Right forelimb (tissue), 1 donor: ENCODE measurements at places on chromosomes 1 and 21.

- DNase-seq, result no peak
These were observed 46.8 kb upstream of the PROX1 start for GRCh38 chr1:213940947-213941346.

- no peak for DNase-seq
These were observed 21.6 kb upstream of the TRIM45 start for GRCh38 chr1:117143172-117143571.

GRCh38 chr1:169364948-169365347 is 2.6 kb downstream of the NME7 start:
- DNase-seq, result no peak

DNA sequence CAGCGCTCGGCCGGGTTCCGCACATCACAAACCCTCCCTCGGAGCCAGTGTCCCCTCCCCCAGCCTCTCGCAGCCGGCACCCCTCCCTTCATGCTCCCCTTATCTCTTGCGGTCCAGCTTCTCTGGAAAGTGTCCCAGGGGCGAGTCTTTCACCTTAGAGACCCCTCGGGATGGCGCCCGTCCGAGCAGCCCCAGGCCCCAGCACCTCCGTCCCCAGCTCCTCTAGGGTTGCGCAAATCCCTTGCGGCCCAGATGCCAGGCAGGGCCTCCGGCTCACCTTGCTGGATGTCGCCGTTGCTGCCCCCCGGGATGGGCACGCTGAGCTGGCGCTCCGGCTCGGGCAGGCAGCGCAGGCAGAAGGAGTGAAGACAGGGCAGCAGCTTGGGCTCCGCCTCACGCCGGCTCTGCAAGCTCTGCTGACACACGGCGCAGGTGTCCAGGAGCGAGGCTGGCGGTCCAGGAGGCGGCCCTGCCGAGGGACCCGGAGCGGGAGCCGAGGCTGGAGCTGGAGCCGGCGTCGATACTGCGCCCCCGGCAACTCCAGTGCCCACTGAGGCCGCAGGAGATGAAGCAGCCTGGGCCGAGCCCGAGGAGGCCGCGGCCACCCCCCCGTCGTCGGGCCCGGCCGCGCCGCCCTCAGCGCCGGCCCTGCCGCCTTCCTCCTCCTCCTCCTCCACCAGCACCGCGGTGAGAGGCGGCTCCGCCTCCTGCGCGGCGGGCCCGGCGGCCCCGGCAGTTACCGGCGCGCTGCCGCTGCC is 550 bp downstream of the TRIM33 start:
- peak; percentile 51 for DNase-seq

GRCh38 chr1:7550981-7551380 is 220.1 kb upstream of the VAMP3 start:
- no peak for DNase-seq

DNA sequence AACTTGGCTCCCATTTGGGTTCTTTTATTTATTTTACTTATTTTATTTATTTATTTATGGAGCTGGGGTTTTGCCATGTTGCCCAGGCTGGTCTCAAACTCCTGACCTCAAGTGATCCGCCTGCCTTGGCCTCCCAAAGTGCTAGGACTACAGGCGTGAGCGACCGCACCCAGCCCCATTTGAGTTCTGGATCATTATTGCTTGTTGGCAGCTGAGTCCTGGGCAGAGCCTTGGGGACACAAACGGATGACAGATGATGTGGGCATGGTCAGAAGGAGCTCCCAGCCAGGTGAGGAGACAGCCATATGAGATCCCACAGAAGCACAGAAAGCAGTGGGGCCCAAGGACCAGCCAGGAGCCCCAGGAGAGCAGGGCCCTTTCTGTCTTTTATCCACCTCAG is 254.0 kb downstream of the MATN1 start:
- no peak for DNase-seq

GRCh38 chr1:179867493-179868330 is 9.9 kb downstream of the TOR1AIP2 start:
- DNase-seq, result peak; percentile 60

GRCh38 chr21:45836694-45837670 is 144.6 kb upstream of the COL6A1 start:
- no peak for DNase-seq

GRCh38 chr1:21539933-21540332 is 30.7 kb downstream of the ALPL start:
- no peak for DNase-seq

- DNase-seq, result no peak
These were observed 53.2 kb downstream of the SAMSN1 start for GRCh38 chr21:14492931-14493330.

GRCh38 chr1:84839544-84839943 is 53.5 kb downstream of the LPAR3 start:
- DNase-seq, result no peak

GRCh38 chr1:218665221-218665620 is 320.1 kb downstream of the TGFB2 start:
- peak; percentile 59 for DNase-seq

- no peak for DNase-seq
These were observed 137.7 kb upstream of the PTBP2 start for GRCh38 chr1:96583903-96584302.

GRCh38 chr1:229596925-229597699 is 28.8 kb downstream of the TAF5L start:
- no peak for DNase-seq

DNA sequence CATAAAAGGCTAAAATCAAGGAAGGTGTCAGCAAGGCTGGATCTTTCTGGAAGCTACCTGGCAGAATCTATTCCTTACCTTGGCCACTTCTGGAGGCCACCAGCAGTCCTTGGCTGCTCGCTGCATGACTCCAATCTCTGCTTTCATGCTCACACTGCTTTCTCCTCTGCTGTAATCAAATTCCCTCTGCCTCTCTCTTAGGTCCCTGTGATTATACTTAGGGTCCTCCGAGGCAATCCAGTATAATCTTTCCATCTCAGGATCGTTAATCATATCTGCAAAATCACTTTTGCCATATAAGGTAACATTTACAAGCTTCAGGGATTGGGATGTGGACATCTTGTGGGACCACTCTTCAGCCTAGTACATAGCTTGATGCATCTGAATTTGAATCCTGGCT is 110.7 kb upstream of the IVNS1ABP start:
- DNase-seq, result no peak

DNA sequence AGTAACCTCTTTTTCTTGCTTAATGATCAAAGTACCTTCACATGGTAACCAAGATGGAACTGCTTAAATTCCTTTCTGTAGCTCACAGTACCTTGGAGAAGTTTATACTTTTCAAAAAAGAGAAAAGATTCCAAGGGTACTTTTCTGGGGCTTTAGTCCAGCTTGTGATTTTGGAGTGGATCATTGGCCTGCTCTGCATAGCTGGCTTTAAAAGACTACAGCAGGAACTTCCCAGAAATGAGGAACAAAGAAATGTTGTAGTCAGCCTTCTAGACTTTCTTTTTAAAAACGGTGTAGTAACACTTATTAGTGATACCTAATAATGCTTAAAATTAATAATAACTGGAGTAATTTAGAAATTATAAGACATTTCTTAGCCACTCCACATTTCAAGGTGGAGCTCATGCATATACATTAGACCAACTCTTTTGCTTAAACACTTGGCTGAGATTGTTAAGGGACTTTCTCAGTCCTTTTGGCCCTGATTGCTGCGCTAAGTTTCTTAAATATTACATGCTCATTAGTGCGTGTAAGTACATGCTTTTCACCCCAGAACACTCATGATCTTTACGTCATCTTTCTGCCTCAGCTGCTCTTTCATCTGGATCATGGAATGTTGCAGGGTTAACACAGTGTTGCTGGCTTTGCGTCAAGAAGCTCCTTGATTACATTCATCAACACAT is 57.3 kb downstream of the SDCCAG8 start:
- DNase-seq, result no peak

DNA sequence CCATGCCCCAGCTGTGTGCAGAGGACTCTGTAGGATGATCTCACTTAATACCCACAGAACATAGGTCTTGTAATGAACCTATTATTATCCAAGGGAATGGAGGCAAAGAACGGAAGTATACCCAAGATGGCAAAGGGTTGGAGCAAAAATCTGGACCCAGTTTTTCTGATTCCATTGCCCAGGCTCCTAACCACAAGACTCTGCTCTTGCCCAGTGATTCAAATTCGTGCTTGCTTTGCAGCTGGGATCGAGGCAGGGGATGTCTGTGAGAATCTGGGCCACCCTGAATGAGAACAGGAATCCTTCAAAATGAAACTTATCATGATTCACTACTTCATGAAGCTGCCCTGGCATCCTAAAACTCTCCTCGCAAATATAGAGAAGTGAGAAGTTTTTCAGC is 97.5 kb upstream of the KCNJ6 start:
- DNase-seq, result no peak

GRCh38 chr1:33997127-33998036 is 133.5 kb downstream of the HMGB4 start:
- DNase-seq, result no peak

DNA sequence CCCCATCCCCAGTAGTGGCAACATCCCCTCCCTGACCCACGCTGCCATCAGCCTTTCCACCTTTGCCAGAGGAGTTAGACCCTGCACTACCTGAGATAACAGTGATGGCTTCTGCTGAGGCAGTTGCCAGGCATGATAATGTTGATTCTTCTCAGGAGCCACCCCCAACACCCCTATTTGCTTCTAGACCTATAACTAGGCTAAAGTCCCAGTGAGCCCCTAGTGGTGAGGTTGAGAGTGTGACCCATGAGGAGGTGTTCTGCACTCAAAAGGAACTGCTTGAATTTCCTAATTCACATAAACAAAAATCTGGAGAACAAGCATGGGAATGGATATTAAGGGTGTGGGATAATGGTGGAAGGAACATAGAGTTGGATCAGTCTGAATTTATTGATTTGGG is 159.6 kb upstream of the COL11A1 start:
- no peak for DNase-seq
